Daoy (cell line): ENCODE measurements at places on chromosomes 2 and 18.

- DNase-seq, result no peak
Measured at GRCh38 chr2:218230882-218231281, 13.9 kb downstream of the ARPC2 start.

DNA sequence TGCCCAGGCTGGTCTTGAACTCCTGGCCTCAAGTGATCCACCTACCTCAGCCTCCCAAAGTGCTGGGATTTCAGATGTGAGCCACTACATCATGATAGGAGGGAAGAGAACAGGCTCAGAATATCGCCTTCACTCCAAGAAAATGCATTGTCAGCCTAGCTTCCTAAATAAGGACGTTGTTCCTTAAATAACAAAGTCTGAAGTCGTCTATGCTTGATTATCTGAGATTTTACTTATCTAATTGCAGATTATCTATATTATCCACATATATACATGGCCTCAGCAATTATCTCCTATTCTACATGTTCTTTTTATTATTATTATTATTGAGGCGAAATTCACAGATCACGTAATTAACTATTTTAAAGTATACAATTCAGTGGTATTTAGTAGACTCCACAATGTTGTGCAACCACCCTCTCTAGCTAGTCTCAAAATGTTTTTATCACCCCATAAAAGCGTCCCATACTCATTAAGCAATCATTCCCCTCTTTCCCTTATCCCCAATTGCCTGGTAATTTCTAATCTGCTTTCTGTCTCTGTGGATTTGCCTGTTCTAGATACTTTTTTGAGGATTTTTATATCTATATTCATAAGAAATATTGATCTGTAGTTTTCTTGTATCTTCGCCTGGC is 95.1 kb upstream of the RFX8 start:
- DNase-seq, result no peak

DNA sequence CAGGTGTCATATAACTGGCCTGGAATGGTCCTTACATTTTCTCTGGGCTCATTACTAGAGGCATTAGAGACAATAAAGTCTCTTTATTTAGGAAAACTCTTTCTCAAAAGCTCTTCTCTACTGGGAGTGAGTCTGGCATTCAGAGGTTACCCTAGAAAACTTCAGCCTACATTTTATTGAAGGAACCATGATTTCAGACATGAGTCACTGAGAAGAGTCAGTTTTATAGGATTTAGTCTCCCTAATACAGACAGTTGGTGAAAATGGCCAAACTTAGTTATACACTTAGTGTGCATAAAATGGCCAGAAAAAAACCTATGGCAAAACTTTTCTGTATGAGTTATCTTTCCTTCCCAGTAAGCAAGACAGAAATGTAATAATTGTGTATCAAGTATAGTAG is 689.4 kb downstream of the ZEB2 start:
- no peak for DNase-seq

DNA sequence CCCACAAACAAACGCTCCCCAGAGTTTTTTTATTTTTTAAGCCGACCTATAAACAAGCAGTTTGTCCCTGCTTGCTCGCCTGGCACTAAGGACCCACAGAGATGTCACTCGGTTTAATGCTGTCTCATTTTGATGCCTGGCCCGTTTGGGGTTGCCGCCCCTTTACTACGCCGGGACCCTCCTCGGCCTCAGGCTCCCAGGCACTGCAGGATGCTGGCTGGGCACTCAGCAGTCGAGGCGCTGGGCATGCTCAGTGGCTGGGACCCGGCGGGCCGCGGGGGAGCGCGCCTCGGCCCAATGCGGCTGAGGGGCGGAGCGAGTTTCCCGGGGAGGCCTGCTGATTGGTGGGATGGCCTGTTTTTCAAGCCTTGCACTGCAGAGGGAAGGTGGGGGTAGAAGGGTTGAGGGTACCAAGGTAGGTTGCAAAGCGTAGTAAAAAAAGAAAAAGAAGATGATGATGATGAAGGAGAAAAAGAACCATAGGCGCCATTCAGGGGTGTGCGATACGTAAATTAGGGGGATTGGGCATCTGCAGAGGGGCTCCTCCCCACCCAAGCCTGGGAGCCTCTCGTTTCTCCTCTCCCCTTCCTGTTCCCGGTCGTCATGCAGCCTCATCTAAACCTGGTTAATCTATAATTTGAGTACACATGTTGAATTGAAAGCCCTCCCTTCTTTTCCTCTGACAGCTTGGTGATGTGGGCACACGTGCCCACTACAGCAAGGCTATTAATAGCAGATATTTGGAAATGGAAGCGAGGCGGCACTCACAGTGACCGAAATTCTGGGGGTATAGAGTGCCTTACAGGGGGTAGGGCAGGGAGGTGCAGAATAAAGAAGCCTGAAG is 1.5 kb upstream of the IRS1 start:
- peak; percentile 87 for DNase-seq

DNA sequence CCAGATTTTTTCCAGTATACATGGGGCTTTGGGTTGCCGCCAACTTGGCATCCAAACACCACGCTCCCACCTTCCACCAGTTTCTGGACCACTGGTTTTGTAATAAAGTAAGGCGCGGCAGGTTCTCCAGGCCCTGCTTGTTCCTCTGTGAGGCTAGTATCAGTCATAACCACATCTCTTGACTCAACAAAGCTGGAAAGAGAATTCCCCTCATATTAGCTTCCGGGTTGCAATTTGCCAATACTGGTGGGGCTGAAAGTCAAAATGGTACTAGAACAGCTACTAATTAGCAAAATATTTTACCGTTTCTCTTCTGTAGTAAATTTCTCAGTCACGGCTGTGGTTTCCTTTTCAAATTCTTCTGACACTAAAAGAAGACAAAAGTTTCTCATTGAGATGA is 25.0 kb downstream of the TTN start:
- DNase-seq, result no peak

DNA sequence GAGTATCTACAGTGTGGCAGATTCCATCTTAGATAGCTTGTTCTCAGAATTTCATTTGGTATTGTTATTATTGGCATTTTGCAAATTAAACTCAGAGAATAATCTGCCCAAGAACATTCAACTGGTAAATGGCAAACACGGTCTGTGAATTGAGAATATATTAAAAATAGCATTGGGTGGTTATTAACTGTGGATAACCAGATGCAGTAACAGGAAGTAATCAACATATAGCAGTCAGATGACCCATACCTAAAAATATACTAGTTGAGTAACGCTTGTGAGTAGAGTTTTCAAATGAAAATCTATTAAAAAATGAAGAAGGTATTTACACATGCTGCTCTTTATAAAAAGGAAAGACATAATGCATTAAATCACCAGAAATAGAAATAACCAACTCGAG is 129.5 kb downstream of the ZNF804A start:
- DNase-seq, result no peak

DNA sequence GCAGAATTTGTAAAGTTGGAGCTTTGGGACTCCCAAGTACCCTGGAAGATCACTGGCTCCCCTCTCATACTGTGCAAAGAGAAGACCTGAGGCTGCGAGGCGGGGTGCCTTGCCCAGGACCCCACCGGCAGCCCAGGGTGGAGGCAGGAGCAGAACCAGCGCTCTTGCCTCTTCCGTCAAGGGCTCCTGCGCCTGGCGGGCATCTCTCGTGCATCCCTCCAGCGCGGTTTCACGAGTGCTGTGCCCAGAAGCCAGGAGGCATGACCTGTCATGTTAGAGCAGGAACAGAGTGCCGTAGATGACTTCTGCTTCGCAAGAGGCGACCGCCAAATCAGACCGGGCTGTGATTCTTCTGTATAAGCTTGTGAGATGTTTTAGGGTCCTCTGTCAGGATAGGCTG is 77.3 kb downstream of the LDLRAD4 start:
- DNase-seq, result no peak

DNA sequence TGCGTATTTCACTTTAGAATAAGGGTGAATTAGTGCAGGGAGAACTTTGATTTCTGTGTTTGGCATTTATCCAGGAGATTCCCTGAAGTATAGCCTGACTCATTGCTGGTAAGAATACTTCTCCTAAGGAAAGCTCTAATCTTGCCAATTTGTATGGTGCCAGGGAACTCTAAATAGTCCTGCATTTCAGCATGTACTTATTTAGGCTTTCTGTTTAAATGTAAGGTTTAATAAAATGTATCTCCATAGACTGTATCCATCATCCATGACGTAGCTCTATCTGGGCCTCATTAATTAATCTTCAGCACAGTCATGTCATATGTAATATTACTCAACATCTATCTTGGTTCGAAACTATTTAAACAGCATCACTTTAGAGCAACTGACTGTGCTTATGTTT is 127.7 kb downstream of the DOK6 start:
- no peak for DNase-seq

GRCh38 chr2:54895730-54896129 is 154.5 kb downstream of the RTN4 start:
- no peak for DNase-seq

DNA sequence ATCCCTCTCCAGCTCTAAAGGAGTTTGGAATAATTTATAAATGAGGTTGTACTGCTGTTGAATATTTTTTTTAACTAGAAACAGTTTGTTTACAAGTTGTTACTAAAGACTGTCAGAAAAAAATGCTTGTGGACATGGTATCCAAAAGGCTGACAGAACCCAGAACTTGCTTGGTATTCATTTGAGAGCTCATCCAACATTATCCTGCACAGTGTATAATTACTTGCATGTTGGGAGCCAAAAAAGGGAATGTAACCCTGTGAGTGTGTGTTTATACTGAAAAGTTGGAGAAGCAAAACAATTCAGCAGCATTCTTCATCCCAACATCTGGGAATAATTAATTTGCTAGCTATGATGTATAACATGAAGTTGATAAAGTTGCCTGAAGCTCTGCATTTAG is 42.1 kb upstream of the EHBP1 start:
- DNase-seq, result no peak

DNA sequence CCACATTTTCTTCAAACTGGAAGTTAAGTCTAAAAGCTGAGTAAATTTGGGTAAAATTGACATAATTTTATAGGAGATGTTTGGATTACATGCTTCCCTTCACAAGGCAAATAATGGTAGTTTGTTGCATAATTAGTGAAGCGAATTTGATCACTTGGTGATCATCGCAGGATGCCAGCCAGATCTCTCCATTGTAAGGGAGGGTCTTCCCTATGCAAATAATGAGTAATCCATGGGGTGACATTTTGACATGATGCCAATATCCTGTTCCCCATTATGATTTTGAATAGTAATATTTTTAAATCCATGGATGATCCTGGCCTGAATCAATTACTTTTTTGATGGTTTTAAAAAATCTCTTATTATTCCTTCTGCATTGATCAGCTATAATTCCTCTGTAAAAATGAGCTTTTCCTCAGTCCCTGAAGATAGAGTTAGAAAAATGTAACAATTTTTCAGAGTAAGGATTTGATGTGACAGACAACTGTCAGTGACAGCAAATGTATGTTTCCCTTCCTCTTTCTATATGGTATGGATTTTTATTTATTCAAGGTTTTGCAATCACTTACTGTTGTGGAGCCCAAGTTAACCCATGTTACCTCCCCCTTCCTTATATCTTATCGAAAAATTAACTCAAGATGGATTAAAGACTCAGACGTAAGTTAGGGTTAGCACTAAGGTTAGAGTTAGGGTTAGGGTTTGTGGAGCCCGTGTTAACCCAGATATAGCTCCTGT is 21.4 kb downstream of the CCL20 start:
- DNase-seq, result no peak

- peak; percentile 7 for DNase-seq
Measured at GRCh38 chr2:211766689-211767088, 771.9 kb downstream of the ERBB4 start.

- DNase-seq, result peak; percentile 46
Measured at GRCh38 chr2:99850084-99850710, 292.2 kb downstream of the AFF3 start.

DNA sequence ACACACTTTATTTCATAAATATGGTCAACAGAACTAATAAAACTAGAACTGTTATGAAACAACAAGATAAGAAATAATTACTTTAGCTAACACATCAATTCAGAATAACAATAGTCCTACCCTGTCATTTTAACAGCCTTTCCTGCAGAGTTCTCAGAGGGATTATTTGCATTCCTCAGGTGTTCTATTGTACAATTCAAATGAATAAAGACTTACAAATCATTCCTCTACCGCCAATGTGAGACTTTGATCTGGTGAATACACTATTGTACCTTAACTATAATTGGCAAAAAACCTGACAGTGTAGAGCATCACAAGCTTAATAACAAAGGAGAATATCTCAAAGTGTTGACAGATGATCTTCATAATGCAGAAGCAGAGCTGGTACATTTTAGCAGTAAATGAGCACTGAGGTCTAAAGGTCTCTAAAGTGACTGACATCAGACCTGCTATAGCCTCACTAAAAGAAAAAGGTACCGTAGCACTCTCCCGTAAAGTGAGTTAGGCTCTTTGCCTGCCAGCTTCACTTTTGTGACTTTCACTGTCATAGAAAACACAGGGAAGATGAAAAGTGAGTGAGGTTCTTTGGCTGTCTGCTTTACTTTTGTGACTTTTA is 118.8 kb upstream of the SP3 start:
- DNase-seq, result no peak

DNA sequence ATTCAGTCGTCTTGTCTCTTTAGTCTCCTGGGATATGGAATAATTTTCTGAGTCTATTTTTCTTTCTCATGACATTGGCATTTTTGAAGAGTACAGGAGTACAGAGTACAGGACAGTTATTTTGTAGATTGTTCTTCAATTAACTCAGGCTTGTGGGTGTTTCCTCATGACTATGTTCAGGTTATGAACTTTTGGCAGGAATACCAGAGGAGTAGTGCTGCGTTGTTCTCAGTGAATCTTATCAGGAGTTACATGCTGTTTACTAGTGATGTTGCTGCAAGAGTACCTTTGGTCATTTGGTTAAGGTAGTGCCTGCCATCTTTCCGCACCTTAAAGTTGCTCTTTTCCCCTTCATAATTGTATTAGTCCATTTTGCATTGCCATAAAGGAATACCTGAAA is 41.3 kb upstream of the AGFG1 start:
- DNase-seq, result no peak
